ENCODE measurements at places on chromosomes 1 and 21.

- no peak for DNase-seq
Measured at GRCh38 chr1:220746851-220747250, 1.3 kb upstream of the MTARC2 start.

GRCh38 chr1:55418208-55419000, 203.2 kb upstream of the USP24 start:
- no peak for DNase-seq

GRCh38 chr21:16194788-16195537, 465.2 kb downstream of the USP25 start:
- no peak for DNase-seq

- no peak for DNase-seq
Measured at GRCh38 chr21:27451116-27451515, 484.2 kb upstream of the ADAMTS5 start.

DNA sequence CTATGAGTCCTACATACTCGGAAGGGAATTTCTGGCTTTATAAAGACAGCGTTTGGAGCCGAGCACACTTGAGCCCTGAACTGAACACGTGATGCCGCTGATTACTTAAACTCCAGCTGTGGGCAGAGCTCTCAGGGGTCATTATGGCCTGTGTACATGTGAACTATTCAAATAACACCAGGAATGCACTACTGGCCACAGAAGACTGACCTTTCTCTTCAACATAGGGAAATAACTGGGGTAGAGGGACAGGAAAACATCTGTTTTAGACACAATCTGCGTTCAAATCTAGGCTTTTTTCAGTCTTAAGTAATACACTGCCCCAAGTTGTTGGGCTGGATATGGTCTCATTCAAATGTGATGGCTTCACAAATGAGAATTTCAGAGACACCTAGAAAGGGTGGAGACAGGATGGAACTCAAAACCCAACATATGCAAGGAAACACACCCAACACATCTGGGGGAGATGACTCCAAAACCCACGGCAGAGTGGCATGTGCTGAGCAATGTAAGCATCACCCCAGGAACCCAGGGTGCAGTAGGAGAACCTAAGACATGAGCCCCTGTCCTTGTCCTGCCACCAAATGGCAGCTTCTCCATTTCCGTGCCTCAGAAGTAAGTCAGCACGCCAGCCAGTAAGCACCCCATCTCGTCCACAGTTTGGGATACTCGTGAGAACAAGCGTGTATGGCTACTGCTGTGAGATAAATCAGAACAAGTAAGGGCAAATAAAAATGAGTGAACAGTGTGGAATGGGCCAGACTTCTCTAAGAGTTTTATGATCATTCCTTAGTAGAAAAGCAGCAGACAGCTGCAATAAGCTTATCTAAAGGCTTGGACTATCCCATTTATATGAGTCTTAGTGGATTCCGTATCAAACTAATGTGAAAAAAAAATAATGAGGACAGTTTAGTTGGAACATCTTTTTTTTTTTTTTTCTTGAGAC, 24.9 kb downstream of the NID1 start:
- DNase-seq = no peak
